Kidney capillary endothelial cell (primary cell): ENCODE measurements at places on chromosomes 3 and 15.

DNA sequence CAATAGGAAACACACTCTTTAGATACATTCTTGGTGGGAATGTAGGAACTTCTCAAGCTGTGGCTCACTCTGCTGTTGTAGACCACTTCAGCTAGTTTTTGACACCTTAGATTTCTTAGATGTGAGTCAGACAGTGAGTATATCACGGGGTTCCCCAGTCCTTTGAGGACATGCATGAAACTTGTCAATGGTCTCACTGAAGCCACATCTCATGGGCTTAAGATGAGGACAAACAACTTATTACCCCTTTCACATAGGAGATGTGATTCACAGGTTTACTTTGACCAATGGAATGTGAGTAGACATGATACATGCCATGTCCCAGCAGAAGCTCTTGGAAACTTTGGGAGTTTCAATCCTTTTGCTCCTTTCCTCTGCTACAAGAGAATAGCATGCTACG is 325.5 kb downstream of the CHST2 start:
- DNase-seq = peak; percentile 28

DNA sequence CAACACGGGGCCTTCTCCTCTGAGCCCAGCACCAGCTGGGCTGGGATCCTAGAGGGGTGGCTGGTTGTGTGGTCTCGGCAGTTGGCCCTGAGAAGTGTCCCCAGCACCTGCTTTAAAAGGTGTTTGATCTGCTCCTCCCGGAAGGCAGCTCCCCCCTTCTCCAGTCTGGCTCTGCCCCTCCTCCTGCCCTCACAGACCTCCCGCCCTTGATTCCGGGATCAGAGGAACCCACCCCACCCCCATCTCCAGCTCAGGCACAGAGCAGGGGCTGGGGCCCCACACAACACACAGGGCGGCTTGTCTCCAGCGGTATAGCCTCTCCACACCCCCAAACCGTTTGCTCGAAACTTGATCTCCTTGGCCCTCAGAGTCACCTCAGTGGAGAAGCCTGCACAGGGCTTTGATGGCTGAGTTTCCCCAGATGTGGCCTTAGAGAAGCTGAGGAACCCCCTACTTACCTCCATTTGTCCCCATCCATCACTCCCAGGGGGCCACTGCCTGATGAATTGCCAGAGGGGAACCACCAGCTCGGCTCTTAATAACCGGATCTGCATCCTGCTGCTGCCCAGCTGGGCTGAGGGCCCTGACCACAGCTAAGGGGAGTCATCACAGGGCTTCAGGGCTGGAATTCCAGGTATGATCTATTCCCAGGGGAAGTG is 6.4 kb upstream of the STRA6 start:
- no peak for DNase-seq

DNA sequence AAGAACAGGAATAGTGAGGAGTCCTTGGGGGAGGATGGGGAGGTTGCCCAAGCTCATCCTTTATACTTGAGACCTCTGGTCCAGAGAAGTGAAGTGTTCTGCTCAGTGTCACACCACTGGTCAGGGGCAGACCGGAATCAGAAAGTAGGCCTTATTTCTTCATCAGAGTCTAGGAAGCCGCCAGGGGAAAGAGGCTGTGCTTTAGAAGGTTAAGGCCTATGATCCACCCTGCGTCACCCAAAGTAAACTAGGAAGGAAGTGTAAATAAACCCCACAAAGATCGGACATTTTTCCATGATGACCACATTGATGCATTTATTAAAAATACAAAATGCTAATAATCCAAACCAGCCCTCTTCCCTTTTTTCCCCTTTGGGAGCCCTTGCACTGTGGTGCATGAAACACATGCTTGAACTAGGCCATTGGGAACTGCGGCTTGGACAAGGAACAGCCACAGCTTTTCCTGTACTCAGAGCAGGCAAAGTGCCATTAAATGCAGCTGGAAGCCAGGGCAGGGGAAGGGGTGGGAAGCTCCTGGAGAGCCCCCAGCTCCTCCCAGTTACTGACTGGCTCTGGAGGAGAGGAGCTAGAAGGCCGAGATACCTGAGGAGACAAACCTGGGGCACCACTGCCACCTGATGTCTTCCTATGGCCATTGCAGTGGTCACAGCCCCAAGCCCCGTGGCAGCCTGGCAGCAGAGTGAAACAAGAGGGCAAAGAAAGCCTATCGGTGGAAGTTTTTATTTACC is 37.0 kb downstream of the CDC25A start:
- DNase-seq = peak; percentile 81

- DNase-seq = no peak
Measured at GRCh38 chr15:57305009-57305408, 71.3 kb upstream of the CGNL1 start.

- DNase-seq = no peak
Measured at GRCh38 chr3:188062216-188062615, 91.7 kb upstream of the LPP start.

DNA sequence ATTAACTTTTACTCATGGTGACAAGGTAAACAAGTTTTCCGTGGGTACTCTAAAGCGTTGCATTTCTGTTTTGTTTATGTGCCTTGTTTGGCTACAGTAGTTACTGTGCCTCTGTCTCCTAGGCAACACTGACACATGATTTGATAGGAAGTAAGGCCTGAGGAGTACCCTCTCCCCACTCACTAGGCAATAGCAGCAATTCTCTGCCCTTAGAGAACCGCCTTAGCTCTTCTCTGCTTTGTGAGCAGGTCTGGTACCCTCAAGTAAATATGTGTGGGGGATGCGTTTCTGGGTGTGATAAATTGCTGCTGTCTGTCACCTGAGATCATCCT is at the start of gene IL5RA:
IL5RA (minus strand) TSS at position 76 of the 332 bp plus-strand sequence. CDS start 5,390 bp downstream, outside the sequence.
- DNase-seq = no peak

DNA sequence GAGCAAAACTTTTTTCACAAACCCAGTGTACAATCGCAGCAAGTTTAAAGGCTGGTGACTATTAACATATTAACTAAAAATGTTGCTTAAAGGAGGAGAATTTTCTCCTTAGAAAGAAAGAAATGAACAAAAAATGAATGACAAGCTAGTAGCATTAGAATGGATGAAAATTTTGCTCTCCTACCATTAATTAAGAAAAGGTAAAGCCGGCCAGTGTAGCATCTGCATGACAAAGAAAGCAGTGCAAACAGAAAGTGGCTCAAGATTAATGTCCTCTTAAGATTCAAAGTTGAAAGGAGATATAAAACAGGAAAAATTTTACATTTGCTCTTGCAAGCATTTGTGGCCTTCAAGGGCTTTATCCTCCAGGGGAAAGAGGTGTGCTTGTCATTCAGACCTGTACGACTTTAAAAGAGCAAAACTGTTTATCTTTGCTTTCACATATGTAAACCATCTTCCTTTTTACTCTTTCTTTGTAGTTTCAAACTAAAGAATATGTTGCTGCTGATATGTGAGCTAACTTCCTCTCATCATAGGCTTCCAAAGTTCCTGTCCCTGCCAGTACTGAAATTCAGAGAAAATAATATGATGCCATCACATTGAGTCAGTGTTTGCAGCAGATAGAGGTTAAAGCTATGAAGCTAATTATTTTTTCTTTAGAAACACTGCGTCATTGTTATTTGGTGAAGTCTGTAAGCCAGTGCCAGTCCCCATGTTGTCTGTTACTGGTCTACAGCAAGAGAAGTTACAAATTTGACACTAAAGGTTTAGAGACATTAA is 439.1 kb upstream of the GRM7 start:
- DNase-seq = no peak

DNA sequence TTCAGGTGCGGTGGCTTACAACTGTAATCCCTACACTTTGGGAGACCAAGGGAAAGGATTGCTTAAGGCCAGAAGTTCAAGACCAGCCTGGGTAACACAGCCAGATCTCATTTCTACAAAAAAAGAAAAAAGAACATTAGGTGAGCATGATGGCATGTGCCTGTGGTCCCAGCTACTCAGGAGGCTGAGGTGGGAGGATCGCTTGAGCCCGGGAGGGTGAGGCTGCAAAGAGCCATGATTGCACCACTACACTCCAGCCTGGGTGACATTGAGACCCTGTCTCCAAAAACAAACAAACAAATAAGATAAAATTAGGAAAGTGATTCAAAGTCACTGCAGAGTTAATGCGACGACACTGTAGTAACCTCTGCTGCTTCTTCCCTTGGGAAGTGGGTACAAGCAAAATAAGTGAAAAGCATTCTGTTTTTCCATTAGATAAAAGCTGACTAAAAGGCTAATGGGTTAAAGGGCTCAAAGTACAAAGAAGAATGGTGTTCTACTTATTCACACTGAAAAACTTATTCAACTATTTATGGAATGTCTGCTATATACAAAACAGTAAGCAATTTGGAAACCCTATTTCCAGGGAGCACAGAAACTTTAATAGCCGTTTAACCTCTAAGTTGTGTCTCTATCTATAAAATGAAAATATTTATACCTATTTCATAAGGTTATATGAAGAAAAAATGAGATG is 8.0 kb upstream of the RPS27L start:
- no peak for DNase-seq

- no peak for DNase-seq
Measured at GRCh38 chr15:83943849-83944404, 290.0 kb downstream of the ADAMTSL3 start.

DNA sequence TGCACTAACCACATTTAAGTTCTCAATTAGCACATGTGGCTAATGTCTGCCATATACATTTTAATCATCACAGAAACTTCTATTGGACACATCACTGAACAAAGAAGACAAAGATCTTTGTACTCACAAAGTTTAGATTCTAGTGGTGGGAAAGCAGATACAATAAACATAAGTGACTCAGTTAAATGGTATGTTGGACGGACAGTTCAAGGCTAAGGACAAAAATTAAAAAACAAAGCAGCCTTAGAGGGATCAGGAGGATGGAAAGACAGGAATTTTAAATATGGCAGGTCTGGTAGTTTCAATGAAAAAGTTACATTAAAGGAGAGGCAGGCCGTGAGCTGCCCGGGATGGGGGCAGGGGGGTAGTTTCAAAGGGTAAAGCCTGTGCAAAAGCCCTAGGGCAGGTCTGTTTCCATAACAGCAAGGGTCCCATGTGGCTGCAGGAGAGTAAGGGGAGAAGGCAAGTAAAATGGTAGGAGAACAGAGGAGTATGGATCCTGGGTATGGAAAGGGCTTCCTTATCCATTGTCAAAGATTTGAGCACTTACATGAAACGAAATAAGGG is 220.7 kb downstream of the FHIT start:
- DNase-seq = peak; percentile 3

GRCh38 chr3:2567451-2567850 is 468.8 kb downstream of the CNTN4 start:
- DNase-seq = no peak

- DNase-seq = no peak
Measured at GRCh38 chr3:140363801-140364200, 314.1 kb upstream of the TRIM42 start.

GRCh38 chr15:67251318-67251717 is 3.1 kb downstream of the AAGAB start:
- no peak for DNase-seq

DNA sequence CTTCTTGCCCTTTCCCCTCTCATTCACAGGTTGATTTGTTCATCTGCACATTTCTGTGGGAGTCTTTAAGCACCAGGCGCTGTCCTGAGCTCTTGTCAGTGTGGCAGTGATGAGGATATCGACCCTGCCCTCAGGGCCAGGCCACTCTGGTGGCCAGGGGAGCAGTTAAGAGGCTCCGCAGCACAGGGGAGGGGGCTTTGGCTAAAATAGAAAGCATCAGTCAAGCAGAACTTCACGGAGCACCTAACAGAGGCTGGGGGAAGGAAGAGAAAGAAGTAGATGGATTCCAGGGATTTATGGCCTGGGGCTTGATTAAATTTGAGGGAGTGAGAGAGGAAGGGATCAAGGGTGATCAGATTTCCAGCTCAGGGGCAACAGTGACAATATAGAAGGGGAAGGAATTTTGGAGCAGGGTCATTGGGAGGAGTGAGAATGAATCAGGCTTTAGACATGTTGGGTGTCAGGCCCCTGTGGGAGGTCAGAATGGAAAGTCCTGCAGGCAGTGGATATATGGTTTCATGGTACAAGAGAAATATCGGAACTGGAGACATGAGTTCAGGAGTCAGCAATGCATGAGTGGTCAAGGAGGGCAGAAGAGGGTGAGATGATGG is 73.0 kb upstream of the GLCE start:
- no peak for DNase-seq

DNA sequence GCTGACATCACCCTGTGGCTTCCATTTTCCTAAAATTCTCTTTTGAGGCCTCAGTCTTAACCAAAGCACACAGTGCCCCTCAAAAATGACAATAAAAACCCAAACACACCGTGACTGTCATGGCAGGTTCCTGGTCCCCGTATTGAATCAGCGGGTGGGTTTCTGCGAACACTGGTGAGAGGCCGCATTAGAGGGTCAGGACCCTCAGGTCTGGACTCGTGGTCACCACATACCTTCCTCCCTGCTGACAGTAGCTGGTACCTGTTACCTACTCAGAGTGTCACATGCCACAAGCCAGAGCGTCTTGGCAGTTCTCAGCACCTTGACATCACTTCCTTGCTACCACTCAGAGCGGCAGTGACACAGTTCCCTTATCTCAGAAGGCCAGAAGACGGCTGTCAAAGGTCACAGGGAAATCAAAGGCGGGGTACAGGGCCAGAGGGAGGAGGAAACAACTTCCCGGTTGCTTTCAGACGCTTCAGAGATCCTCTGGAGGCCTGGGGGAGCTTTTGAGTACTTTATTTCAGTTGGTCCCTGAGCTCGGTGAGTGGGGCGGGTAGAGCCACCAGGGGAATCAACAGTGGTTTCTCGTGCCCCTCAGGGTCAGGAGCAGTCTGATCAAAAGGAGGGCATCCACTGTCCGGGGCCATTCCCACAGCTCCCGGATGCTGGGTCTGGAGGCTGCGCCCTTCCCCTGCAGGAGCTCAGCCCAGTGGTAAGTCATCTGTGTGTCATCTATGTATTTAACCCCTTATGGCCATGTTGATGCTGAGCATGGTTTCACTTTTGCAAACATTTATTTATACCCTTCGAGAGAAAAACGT is at the start of the genes CCR5AS and CCRL2:
CCR5AS (minus strand) TSS at position 279 of the 824 bp plus-strand sequence.
CCRL2 (plus strand) TSS at position 472 of the 824 bp plus-strand sequence. CDS start 821 bp downstream, outside the sequence.
- peak; percentile 91 for DNase-seq

- no peak for DNase-seq
Measured at GRCh38 chr3:130374908-130375307, 29.4 kb downstream of the COL6A5 start.

DNA sequence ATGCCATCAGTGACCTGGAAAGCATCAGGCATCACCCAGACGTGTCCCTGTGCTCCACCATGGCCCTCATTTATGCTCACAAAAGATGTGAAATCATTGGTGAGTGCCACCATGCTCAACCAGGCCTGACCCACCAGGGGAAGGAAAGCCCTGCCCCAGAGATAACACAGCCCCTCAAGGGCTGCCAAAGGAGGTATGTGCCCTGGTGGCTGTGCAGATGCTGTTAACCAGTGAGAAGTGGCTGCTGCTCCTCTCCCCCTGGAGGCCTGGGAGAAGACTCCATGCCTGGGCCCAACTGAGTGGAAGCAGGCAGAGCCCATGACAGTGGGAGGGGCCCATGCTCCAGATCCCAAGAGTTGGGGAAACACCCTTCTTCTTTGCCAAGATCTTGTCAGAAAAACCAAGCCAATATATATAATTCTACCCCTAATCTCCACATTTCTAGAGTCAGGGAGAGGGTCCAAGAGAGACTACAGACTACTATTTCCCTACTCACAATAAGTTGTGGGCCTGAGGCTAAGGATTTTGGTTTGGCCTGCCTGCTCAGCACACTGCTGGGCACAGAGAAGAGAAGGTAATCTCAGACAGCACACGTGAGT is 2.7 kb downstream of the TTC21A start:
- no peak for DNase-seq
